ENCODE measurements at places on chromosomes 3 and 15.

- no peak for DNase-seq
These were observed 32.5 kb upstream of the THSD4 start for GRCh38 chr15:71082803-71083202.

GRCh38 chr15:69469467-69470201 is 17.0 kb downstream of the RPLP1 start:
- DNase-seq, result peak; percentile 88

DNA sequence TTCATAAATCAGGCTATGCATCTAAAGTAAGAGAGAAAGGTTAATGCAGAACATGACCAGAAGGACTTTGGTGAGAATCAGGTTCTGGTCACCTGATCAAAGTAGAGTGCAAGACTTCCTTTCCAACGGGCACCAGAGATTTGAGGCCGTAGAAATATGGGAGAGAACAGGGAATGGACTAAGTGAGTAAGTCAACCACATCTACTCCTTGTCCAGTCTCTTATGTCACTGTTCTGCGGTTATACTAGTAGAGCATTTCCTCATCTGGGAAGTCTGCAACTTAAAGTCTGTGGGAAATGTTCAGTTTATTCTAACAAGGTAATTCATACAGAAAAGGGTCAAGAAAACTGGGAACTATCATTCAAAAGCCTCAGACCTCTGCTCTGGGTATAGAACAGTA is 232.8 kb downstream of the CPNE4 start:
- no peak for DNase-seq

DNA sequence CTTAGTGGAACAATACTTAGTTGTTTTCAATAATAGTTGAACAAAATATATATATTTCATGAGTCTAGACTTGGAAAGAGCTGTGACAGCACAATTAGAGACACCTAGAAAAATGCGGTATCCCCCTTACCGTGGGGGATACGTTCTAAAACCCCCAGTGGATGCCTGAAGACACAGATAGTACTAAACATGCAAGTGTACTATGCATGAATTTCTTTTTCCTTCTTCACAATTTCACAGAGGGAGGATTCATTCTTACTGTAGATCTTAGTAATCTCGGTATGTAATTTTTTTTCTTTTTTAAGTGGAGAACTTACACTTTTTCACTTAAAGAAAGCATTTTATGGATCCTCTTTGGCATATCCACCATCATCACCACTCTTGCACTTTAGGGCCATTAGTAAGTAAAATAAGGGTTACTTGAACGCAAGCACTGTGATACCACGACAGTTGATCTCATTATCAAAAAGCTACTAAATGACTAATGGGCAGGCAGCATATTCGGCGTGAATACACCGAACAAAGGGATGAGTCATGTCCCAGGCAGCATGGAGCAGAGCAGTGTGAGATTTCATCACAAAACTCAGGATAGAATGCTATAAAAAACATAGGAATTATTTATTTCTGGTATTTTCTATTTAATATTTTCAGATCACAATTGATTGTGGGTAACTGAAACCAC is 72.3 kb upstream of the ZNF280D start:
- DNase-seq, result no peak

DNA sequence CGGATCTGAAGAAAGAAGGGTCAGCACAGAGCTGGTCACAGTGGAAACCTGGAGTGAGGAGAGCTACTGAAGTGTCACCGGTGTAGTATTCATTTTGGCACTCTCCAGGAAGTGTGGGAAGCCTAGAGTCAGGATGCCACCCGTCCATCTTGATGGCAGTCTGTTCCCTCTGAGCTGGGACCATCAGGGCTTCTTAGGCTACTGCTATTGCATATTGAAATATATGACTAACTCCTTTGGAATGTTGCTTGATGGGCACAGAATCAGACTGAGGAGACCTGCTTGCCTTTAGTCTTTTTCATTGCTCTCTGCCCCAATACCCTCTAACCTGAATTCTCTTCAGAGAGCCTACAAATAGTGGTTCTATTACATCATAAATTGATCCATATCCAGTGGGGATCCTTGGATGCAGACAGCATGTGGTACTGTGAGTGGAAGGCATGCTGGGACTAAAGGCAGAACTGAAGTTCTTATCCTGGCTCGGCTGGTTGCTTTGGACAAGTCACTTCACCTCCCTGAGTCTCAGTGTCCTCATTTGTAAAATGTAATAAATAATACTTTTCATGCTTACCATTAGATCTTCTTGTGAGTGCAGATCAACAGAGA is 143.5 kb downstream of the PDE8A start:
- peak; percentile 67 for DNase-seq

GRCh38 chr3:128488991-128489673 is 3.9 kb downstream of the GATA2 start:
- DNase-seq, result peak; percentile 83

- DNase-seq, result no peak
These were observed 938.4 kb downstream of the MCTP2 start for GRCh38 chr15:95169541-95170459.

GRCh38 chr15:60993008-60993407 is 236.1 kb downstream of the RORA start:
- DNase-seq, result no peak

- DNase-seq, result no peak
These were observed 326.7 kb upstream of the TBL1XR1 start for GRCh38 chr3:177523872-177524438.

- DNase-seq, result peak; percentile 57
These were observed 4.6 kb upstream of the KCTD6 start for GRCh38 chr3:58487140-58487886.

- DNase-seq, result no peak
These were observed 46.7 kb downstream of the NIPA2 start for GRCh38 chr15:22885120-22885519.

GRCh38 chr15:90184786-90185704 is 16.1 kb upstream of the SEMA4B start:
- peak; percentile 79 for DNase-seq

- no peak for DNase-seq
These were observed 50.7 kb upstream of the FOXB1 start for GRCh38 chr15:59953392-59953883.

Data from islet precursor cell (in vitro differentiated cells).